ENCODE measurements at places on chromosomes 6 and 20. TPM values are rescaled to one million over a fixed set of nuclear protein-coding genes. Genes with fewer than 3 reads are reported as not detected.

The MRPL14 gene
- 77.9 TPM for polyA plus RNA-seq

- no peaks in the 10 kb centered on the region for H3K27me3 ChIP-seq
- no peak overlapping the region for H3K4me3 ChIP-seq
- H3K4me1 ChIP-seq = no peaks in the 10 kb centered on the region
- DNase-seq = no peak
These were observed 73.3 kb downstream of the KLHL32 start for GRCh38 chr6:96997788-96998187.

DNA sequence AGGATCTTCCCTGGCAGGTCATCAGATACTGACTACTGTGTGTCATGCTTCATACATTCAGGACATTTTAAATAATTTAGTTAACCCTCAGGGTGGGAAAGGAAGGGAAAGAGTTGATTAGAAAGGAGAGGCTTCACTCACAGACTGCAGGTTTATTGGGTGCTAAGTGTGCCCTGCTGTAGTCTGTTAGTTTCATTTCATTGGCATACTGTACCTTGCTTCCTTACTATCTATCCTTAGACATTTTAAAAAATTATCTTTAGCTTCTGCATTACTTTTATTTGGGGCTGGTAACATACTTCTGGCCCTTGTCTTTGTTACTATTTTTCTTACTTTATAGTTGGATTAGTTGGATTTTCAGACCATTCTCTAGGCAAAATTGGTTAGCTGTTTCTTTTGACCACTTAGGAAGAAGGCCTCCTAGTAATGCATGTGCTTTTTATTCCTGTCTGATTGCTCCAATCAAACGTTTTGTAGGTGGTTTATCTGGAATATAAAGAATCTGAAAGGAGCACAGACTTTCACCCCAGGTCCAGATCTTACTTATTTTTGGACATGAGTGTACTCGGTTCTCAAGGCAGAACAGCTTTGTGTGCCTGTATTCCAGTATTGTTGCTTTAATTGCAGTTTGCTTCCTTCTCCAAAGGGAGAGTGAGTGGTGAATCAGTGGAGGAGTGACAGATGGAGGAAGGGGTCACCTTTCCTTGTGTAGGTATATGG lies 82.7 kb upstream of the PRDM1 start:
- no peaks in the 10 kb centered on the region for H3K36me3 ChIP-seq
- DNase-seq = no peak
- H3K4me1 ChIP-seq = no peaks in the 10 kb centered on the region
- H3K27ac ChIP-seq = no peak overlapping the region

The DCBLD1 gene
- 1.2 TPM for polyA plus RNA-seq

GRCh38 chr6:156269751-156270369 lies 507.3 kb upstream of the ARID1B start:
- peak overlapping the region; percentile 55 for H3K27ac ChIP-seq
- DNase-seq = peak; percentile 67
- peak overlapping the region; percentile 53 for H3K4me3 ChIP-seq
- H3K27me3 ChIP-seq = no peaks in the 10 kb centered on the region
- no peaks in the 10 kb centered on the region for H3K36me3 ChIP-seq

The TAP1 gene
- polyA plus RNA-seq = 162 TPM

The RHAG gene
- not detected for polyA plus RNA-seq

DNA sequence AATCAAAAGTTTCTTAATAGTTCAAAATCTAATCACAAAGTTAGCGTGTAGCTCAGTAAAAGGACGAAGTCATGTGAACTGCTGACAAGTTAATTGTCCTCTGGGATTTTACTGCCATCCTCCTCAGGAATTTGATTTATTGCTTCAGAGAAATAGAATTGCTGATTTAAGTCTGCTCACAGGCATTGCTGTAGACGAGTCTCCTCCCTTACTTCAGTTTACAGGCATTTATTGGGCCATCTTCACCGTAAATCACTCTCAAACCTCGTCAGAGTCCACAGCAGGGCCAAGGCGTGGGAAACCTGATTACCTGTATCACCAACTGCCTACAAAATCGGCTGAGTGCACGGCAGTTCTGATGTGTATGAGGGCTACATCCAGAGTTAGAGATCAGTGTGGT lies 119.1 kb upstream of the PDE10A start:
- H3K36me3 ChIP-seq = no peaks in the 10 kb centered on the region
- no peaks in the 10 kb centered on the region for H3K27me3 ChIP-seq
- no peaks in the 10 kb centered on the region for H3K4me1 ChIP-seq
- no peak overlapping the region for H3K27ac ChIP-seq
- no peak overlapping the region for H3K4me3 ChIP-seq

DNA sequence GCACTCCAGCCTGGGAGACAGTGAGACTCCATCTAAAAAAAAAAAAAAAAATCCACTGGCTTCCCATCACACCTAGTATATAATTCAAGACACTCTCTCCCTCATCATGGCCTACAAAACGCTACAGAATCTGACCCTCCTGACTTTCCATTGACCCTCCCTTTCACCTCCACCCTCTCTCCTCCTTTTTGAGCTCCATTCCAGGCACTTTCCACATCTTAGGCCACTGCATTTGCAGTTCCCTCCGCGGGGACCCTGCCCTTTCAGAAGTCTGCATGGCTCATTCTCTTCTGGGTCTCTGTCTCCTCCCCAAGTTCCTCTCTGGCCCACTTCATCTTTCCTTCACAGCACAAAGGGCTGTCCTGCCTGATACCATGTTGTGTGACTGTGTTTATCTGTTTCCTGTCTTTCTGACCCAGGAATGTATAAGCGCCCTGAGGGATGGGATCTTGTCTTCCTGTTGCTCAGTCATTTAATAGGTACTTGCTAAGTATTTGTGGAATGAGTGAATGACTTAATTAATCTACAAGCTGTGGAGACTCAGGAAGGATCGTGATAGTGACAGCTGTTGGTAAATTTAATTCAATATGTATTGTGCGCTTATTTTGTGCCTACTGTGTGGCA lies 35.2 kb downstream of the NCR2 start:
- H3K27me3 ChIP-seq = peaks cover 13% of the 10 kb centered on the region
- H3K36me3 ChIP-seq = no peaks in the 10 kb centered on the region
- H3K27ac ChIP-seq = no peak overlapping the region
- H3K4me3 ChIP-seq = no peak overlapping the region

Measured in naive thymus-derived CD4-positive, alpha-beta T cell (primary cell).